ENCODE measurements at places on chromosomes 5 and 9.

GRCh38 chr9:84379740-84380139 is 39.2 kb upstream of the SLC28A3 start:
- DNase-seq, result no peak

DNA sequence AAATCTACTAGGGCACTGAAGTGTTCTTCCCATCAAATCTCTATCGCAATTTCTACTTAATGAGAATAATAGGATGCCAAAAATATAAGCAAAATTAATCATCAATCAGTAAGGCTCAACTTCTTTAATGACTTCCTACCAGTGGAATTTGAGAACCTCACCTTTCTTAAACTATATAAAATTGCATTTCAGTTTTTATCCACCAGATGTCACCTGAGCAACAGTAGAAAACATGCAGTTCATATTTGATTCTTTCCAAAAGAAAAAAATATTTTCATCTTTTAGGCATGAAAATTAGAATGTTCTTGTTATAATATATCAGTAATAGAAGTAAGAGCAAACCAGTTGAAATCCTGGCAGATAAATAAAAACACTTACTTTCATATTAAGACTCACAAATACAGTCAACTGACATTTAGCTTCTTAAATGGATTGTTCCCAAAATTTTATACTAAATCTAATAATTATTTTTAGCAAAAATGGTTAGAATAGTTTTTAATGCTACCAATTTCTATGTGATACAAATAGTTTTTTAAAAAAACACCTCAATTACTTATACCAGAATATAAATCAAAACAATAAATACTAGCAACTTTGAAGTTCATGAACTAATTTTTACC is 13.4 kb upstream of the CCDC112 start:
- DNase-seq, result peak; percentile 51

GRCh38 chr5:35030426-35031100 is 17.2 kb downstream of the AGXT2 start:
- no peak for DNase-seq

DNA sequence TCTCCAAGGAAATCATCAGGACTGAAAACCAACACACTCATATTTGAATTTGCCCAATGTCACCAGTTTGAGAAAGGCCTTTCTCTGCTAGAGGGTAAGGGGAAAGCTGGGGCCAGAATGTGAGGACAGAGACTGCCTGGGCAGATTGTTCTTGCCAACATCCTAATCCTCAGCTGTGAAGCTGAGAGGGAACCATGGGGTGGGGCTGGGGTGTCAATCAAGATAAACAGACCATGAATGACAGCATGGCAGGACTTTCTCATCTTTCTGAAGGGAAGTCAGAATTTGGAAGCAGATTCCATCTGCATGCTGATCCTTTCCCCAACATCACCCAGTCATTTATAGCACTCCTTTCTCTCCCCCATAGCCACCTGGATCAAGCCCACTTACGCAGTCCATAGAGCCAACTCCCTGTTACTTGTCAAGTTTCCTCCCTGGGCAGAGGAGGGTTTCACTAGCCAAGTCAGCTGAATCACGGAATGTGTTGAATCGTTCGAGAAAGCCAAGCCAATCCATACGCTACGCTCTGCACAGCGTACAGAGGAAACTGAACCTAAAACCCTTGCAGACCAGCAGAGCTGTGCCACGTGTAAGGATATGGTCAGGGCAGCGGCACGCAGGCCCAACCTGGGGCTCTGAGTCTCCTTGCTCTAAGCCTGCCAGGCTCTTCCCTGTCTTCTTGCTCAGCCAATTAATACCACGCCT is 14.9 kb downstream of the GLDC start:
- peak; percentile 4 for DNase-seq

DNA sequence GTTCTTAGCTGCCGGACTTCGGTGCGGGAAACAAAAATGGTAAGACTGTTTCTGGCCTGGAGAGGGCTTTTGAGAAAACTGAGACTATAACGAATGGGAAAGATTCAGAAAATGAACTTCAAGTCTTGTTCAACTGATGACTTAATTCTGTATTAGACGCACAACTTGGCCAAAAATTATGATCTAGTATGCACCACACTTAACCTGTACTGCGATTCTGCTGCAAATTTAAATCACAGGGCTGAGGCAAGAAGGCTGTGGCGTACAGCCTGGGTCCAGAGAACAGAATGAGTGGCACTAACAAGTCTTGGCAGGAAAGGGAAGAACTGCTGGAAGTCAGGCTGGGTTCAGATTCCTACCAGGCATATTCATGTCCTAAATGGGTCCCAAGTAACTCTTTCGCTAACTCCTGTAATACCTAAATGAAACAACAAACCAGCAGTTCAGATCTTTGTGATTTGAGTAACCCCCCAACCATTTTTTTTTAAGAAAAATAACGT is 781 bp upstream of the COL23A1 start:
- DNase-seq, result no peak

DNA sequence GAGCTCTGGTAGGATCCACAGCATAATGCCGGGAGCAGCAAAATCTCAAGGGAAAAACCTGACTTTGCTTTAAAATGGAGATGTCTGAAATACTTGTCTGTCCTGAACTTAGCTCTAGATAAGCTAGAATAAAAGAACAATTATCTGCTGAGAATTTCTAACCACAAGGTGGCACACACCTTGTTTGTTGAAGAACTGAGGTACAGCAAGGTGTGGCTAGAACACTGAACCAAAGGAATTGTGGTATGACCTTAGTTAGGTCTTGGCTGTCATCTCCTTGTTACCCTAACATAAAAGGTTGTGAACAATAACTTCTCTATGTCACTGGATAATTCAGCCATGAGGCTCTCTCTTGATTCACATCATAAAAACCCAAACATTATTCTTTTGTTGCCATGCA is 72.3 kb upstream of the ANXA1 start:
- peak; percentile 4 for DNase-seq

DNA sequence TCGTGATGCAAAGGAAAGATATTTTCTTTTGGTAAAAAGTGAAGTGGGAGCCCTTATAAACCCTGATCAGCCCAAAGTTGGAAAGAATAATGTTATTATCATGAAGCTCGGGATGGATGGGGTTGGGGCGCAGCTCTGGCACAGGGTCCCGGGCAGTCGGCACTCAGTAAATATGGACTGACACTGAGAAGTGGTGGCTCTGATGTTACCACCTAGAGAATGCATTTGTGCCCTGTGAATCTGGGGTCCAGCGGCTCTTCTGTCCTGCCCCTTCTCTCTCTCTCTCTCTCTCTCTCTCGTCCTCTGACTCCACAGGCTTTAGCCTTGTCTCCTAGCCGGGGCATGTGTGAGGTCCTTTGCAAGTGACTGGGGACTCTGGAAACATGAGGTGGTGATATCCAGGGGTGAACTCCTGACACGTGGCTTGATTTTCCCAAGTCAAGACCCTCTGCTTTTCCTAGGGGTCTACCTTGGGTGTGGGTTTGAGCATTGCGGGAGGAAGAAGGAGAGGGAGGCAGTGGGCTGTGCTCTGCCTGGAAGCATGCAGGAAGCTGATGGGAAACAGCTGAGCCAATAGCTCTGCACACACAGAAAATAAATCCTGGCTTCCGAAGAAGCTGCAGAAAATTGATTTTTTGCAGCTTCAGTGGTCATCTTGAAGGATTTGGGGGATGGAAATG is 162.7 kb downstream of the MACROH2A1 start:
- DNase-seq, result no peak

Data from CD4-positive, alpha-beta T cell treated with Interleukin-21 for 1 hour (primary cell).